ENCODE measurements at places on chromosomes 3 and 15. TPM values are rescaled to one million over a fixed set of nuclear protein-coding genes. Genes with fewer than 3 reads are reported as not detected.

- no peak for DNase-seq
These were observed 60.9 kb upstream of the ITGA11 start for GRCh38 chr15:68492855-68493254.

GRCh38 chr3:171552531-171552930, 92.3 kb upstream of the TNIK start:
- DNase-seq: no peak

- DNase-seq: no peak
These were observed 40.7 kb downstream of the RAB27A start for GRCh38 chr15:55248895-55249294.

- no peak for DNase-seq
These were observed 106.5 kb downstream of the ECT2 start for GRCh38 chr3:172856795-172857742.

DNA sequence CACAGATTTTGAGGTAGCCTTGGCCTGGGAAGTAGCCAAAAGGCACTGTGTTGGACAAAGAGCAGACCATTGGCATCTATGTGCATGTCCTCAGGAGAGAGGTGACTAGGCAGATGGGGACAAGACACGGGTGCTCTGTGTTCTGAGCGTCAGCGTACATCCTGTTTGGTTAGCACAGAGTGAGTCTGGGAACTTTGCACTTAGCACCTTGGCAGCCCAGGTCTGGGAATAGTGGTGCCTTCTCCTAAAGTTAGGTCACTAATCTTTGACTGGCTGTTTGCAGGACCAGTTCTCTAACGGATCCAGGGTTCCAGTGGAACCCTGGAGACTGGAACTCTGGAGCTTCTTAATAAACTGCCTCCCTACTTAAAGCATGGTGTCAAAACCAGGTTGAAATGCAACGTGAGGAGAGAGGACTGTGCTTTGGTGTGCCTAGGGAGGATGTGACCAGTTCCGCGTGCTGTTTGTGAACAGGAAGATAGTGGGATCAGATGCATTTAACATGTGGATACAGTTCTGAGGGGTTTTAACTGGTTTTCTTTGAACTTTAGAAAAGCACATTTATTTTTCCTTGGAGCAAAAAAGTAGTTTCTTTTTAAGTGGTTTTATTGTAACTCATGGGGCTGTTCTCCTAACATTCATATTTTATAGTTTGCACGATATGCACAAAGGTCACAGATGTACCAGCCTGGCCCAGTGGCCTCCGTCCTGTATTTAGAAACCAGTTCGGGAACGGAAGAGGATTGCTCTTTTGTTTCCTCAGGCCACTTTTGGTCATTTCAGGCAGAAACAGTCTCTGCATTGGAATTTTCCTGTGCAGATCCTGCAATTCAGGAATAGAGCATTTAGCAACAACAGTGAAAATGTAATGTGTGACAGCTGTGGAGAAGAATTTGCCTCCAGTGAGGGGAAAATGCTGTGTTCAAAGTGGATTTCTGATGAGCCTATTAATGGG, 48.8 kb downstream of the ABHD2 start:
- no peak for DNase-seq

- no peak for DNase-seq
These were observed 390 bp upstream of the TLE3 start for GRCh38 chr15:70098153-70098460.

DNA sequence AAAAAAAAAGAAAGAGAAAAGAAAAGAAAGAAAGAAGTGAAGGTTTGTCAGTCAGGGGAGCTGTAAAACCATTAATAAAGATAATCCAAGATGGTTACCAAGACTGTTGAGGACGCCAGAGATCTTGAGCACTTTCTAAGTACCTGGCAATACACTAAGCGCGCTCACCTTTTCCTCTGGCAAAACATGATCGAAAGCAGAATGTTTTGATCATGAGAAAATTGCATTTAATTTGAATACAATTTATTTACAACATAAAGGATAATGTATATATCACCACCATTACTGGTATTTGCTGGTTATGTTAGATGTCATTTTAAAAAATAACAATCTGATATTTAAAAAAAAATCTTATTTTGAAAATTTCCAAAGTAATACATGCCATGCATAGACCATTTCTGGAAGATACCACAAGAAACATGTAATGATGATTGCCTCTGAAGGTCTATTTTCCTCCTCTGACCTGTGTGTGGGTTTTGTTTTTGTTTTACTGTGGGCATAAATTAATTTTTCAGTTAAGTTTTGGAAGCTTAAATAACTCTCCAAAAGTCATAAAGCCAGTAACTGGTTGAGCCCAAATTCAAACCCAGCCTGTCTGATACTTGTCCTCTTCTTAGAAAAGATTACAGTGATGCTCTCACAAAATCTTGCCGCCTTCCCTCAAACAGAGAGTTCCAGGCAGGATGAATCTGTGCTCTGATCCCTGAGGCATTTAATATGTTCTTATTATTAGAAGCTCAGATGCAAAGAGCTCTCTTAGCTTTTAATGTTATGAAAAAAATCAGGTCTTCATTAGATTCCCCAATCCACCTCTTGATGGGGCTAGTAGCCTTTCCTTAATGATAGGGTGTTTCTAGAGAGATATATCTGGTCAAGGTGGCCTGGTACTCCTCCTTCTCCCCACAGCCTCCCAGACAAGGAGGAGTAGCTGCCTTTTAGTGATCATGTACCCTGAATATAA, 2.0 kb downstream of the B2M start:
- no peak for DNase-seq

DNA sequence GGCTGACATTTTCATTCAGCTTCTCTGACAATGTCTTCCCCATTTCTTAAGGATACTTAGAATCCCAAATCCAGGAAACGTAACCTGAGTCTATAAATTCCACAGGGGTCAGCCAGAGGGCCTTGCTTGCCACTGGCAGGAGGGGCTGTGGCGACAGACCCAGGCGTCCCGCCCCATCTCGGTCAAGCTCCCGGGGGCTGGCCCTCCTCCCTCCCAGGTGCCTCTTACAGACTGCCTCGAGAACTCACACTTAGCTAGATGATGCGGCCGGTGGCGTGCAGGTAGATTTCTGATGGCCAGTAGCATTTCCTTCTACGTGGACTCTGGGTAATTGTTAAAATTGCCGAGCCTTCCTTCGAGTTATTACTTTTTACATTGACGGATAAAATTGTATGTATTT, 172.5 kb downstream of the NSMCE3 start:
- DNase-seq: no peak

GRCh38 chr3:196177567-196177966, 33.6 kb downstream of the ZDHHC19 start:
- DNase-seq: no peak

DNA sequence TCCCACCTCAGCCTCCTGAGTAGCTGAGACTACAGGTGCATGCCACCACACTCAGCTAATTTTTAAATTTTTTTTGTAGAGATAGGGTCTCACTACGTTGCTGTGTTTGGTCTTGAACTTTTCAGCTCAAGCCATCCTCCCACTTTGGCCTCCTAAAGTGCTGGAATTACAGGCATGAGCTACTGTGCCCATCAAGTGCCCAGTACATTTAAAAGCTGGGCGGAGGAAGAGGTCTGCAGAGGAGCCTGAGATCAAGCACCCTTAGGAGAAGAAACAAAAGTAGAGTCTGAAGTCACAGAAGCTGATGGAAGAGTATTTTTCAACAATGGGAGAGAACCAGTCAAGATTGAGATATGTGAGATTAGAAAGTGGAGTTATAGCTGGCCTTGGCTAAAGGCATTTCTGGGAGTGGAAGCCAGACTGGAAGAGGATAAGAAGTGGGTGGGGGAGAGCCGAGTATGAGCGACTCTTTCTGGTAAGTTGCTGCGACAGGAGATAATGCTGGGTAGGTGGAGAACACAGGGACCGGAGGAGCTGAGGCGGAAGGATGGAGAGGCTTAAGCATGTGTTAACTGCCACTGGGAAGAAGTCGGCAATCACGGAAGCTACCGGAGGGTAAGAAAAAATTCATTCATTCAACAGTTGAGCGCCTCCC, 782 bp upstream of the IREB2 start:
- no peak for DNase-seq

- no peak for DNase-seq
These were observed 324.3 kb downstream of the FEZF2 start for GRCh38 chr3:62049033-62049432.

DNA sequence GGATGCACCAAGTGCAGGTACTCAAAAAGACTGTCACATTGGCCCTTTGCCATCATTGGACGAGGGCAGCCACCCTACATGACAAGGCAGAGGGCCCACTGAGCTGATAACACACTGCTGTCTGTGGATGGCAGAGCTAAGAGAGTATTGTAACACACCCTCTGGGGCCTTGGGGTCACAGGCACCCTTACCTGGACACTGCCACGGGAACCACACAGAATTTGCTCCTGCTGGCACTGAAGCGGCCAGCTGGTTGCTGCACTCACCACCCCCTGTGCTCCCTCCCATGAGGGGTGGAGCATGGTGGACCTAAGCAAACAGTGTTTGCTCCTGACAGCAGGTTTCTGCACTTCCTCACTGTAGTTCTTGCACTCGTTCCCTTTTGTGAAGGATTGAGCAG, 208.2 kb upstream of the SGO1 start:
- no peak for DNase-seq

The GOLGA6B gene
- not detected for total RNA-seq

The GOLGA8T gene
- not detected for total RNA-seq

The IMPG2 gene
- total RNA-seq: 0.05 TPM

The NR2E3 gene
- not detected for total RNA-seq

The TMEM212 gene
- total RNA-seq: not detected

Data from activated T-cell treated with anti-CD3 and anti-CD28 coated beads, Interleukin-2, amount 50 U/mL, for 4 hours (primary cell).